ENCODE measurements at places on chromosomes 4 and X. TPM values are rescaled to one million over a fixed set of nuclear protein-coding genes. Genes with fewer than 3 reads are reported as not detected.

DNA sequence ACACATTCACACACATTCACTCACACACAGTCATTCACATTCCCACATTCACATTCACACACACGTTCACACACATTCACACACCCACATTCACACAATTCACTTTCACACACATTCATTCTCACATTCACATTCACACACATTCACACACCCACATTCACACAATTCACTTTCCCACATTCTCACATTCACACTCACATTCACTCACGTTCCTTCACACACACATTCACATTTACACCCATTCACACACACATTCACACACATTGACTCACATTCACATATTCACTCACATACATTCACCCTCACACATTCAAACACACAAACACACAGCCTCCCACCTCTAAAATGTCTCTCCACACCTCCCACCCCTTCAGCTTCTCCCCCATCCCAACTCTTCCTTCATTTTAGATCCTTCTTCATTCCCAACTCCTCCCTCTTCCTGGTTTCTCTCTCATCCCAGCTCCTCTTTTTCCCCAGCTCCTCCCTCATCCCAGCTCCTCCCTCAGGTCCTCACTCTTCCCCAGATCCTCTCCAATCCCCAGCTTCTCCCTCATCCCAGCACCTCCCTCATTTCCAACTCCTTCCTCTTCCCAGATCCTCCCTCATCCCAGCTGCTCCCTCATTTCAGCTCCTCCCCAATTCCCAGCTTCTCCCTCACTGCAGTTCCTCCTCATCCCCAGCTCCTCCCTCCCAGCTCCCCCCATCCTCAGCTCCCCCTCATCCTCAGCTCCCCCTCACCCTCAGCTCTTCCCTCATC, 111.0 kb downstream of the FAM53A start:
- H3K36me3 ChIP-seq = no peaks in the 10 kb centered on the region
- H3K4me3 ChIP-seq = no peak overlapping the region
- peaks cover 4% of the 10 kb centered on the region for H3K4me1 ChIP-seq
- DNase-seq = no peak

DNA sequence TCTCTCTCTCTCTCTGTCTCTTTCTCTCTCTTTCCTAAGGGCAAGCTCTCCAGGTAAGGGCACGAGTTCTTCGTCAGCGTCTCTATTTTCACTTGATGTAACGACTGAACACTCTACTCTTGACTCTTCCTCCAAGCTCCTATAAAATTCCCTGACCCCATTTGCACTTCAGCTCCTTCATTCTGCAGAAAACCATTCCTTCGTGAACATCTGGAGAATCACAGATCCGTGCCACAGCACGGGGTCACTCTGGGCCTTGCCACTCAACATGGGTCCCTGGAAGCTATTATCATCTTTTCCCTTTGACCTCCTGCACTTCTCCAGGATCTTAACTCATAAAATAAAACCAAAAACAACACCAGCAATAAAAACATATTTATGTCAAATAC, 112.0 kb upstream of the LNX1 start:
- no peaks in the 10 kb centered on the region for H3K36me3 ChIP-seq
- no peak for DNase-seq
- H3K4me3 ChIP-seq = peak overlapping the region; percentile 4
- H3K4me1 ChIP-seq = peaks cover 22% of the 10 kb centered on the region

DNA sequence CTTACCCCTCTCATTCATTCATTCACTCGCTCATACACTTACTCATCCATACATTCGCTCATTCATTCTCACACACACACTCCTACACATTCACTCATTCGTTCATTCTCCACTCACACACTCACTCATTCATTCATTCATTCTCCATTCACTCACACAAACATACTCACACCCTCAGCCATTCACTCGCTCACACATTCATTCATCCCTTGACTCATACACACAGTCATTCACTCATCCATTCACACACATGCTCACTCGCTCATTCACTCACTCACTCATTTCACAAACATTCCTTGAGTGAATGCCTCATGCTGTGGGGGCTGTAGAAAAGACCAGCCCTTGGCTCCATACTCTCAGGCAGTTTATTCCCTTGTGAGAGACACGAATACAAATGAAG, 151.1 kb upstream of the MAMLD1 start:
- H3K27ac ChIP-seq = no peak overlapping the region
- H3K4me1 ChIP-seq = no peaks in the 10 kb centered on the region
- no peaks in the 10 kb centered on the region for H3K27me3 ChIP-seq
- H3K36me3 ChIP-seq = no peaks in the 10 kb centered on the region
- DNase-seq = no peak
- no peak overlapping the region for H3K4me3 ChIP-seq

DNA sequence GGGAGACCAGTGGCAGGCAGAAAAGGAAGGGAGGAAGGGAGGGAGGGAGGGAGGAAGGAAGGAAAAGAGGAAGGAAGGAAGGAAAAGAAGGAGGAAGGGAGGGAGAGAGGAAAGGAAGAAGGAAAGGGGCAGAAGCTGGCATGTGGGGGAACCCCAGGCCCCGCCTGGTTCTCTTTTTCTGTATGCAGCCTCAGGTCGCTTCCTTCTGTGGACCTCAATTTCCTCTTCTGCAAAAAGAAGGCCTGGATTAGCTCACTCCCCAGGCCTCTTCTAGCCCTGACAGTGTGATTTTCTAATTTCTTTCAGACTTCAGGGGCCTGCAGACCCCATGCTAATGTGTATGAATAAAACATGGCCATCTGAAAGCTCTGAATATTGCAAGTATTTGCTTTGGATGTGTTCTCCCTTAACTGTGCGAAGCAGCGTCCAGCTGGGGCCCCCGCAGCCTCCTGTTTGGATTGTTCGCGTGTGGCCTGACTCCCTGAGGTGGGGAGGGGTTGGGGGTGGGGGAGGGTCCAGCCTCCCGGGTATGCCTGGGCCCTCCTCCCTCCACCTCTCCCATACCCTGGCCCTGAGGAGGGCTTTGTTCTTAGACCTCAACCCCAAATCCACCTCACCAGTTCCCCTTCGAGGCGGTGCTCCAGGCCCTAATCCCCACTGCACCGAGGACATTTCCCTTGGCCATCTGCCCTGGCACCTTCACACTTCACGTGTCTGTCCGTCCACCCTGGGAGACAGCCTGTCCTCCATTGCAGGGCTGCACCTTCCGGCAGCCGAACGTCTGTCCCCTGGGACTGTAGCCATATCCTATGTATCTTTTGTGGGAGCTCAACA, 199.9 kb upstream of the ATP6AP2 start:
- no peak overlapping the region for H3K4me3 ChIP-seq
- H3K36me3 ChIP-seq = no peaks in the 10 kb centered on the region
- no peaks in the 10 kb centered on the region for H3K4me1 ChIP-seq
- no peaks in the 10 kb centered on the region for H3K27me3 ChIP-seq

Gene FRMD7
- not detected for total RNA-seq

Gene VCX3A
- not detected for total RNA-seq

All from vagina (tissue), 2 donors.